Stimulated activated CD8-positive, alpha-beta memory T cell treated with anti-CD3 and anti-CD28 coated beads, Interleukin-4, amount 100 ng/mL, for 4 hours (primary cell): ENCODE measurements at places on chromosomes 5 and 9.

GRCh38 chr9:73179589-73179988 lies 27.9 kb downstream of the ANXA1 start:
- DNase-seq, result no peak

GRCh38 chr9:78566948-78567675 lies 270.2 kb downstream of the PSAT1 start:
- no peak for DNase-seq

GRCh38 chr9:105483618-105484017 lies 35.8 kb downstream of the FSD1L start:
- no peak for DNase-seq

GRCh38 chr9:21608200-21608599 lies 126.1 kb upstream of the IFNE start:
- DNase-seq, result no peak

DNA sequence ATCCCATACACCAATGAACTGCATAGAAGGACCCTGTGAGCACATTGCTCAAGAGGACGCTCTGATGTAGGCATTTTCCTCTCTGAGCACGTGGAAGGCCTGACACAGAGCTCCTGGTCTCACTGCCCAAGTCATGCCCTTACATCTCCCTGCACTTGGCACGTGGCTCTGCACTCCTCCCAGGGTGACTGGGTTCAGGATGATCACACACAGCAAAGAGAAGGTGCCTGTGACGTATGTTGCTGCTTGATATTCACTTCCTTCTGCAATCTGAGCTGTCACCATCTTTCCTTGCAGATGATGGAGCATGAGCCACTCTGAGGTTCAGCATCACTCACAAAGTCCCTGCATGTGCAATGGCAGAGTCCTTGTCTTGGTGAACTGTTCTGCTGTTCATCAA lies 125.2 kb downstream of the FSTL4 start:
- no peak for DNase-seq

- DNase-seq, result no peak
These were observed 145.0 kb upstream of the TNC start for GRCh38 chr9:115262952-115263351.

DNA sequence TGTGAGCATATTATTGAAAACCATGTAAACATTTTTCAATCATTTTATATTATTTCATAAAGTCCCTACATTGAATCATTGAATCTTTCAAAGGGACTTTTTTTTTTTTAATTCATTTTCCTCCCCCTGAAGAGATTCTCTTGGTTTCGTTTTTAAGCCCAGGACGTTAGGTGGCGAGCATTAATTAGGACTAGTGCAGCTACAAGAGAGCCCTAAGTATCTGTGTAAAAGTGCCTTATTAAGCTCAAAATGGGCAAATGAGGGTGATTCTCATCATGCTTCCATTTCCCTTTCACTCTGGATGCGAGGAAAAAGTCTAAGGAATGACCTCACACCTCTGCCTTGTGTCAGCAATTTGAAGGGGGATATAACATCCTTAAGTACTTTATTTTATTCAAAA lies 517.9 kb upstream of the ITGA1 start:
- no peak for DNase-seq

DNA sequence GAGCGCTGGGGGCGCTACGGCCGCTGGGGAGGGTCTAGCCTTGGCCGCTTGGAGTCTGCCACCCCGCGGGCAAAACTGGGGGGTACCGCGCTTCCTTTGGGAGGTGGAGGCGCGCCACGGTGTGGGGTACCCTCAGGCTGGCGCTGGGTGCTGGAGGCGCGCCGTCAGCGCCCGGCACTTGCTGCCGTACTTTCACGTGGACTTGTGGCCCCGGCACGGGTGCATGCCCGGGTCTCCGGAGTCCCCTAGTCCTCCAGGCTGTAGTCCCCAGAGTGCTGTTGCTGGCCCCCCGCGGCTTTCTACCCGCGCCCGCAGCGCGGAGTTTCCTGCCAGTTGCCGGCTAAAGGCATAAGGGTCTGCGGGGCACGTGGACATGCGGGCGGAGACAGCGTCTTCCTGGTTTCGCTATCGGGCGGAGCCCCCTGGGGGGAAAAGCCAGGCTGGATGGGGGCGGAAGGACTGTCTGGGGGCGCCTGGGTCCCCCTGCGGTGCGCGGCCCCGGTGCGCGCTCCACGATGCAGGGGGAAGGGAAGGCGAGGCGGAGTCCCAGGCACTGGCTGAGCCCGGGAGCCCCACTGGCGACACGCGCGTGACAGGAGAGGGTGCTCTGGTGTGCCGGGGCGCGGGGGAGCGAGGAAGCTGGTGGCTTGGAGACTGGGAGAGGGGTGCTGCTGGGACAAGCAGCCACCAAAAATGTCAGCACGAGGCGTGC lies 666 bp downstream of the PPARGC1B start:
- DNase-seq, result peak; percentile 20

DNA sequence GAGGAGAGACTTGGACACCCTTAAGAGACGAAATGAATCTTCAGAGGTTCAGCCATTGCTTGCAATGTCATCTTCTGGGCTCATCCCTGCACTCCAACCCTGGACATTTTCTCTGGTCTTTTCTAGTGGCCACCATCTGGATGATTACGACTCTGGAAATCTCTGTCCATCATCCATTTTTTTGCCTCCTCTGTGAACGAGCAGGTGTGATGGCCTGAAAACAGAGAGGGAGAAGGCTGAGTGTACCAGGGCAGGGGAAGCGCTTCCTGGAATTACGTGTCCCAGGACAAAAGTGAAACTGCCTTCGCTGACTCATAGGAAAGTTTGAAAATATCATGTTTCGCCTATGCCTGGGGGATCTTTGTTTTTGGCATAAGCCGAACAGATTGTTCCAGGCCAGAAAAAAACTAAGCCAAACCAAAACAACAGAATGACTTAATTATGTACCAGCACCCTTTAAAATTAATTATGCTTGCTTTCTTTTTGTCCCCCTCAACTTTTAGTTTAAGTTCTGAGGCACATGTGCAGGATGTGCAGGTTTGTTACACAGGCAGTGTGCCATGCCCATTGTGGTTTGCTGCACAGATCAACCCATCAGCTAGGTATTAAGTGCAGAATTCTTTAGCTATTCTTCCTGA lies 31.9 kb downstream of the ANKRD33B start:
- no peak for DNase-seq

GRCh38 chr5:145553177-145553576 lies 282.0 kb downstream of the PRELID2 start:
- no peak for DNase-seq

- no peak for DNase-seq
These were observed 252.7 kb downstream of the EFNA5 start for GRCh38 chr5:107418071-107418470.

GRCh38 chr9:69871118-69871834 lies 50.7 kb downstream of the CFAP95 start:
- DNase-seq, result no peak

DNA sequence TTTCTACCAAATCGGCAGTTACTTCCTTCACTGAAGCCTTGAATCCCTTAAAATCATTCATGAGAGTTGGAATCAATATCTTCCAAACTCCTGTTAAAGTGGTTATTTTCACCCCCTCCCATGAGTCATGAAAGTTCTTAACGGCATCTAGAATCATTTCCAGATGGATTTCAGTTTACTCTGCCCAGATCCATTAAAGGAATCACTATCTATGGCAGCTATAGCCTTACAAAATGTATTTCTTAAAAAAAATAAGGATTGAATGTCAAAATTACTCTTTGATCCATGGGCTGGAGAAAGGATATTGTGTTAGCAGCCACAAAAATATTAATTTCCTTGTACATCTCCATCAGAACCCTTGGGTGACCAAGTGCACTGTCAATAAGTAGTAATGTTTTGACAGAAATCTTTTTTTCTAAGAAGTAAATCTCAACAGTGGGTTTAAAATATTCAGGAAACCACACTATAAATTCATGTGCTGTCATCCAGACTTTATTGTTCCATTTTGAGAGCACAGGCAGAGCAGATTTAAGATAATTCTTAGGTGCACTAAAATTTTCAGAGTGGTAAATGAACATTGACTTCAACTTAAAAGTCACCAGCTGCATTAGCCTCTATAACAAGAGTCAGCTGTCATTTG lies 767.7 kb downstream of the DTWD2 start:
- DNase-seq, result no peak

DNA sequence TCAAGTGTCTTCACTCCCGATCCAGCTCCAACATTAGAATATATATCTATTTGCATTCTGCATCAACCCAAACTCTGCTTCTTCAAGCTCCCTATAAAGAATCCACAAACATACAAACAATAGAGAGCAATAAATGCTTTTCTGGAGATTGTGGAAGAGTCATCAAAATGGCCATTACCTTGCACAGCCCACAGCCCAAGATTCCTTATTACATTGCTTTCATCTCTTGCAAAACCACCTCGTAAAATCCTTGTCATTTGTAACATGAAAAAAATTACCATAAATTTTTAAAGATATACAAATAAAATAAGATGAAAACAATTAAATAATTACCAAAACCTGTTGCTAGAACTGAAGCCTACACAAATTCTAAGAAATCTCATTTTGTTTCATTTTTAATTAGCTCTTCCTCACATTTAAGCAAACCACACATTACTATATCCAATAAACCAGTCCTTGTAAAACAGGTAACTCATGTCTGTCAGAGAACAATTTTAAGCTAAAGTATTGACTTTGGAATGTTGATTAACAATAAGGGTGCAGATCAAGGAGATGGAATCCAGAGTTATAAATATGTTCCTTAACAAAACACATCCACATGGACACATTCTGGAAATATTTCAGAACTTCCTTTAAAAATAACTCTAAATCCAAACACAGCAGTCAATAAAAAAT lies 7.1 kb downstream of the SPINK9 start:
- DNase-seq, result no peak

DNA sequence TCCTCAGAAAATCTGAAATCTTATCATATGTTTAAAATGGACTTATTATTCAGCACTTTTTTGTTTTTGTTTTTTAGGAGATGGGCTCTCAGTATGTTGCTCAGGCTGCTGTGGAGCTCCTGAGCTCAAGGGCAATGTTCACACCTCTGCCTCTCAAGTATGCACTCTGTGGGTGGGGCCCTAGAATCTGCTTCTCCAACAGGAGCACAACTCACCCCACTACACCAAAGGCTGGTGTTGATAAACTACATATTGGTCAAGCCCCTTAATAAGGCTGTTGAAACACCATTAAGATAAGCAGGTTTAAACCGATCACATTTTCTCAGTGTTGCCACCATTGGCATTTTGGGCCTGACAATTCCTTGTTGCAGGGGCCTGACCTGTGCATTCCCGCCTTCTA lies 131.6 kb downstream of the FANCC start:
- no peak for DNase-seq

- DNase-seq, result no peak
These were observed 174.1 kb upstream of the CLINT1 start for GRCh38 chr5:158033076-158033475.

DNA sequence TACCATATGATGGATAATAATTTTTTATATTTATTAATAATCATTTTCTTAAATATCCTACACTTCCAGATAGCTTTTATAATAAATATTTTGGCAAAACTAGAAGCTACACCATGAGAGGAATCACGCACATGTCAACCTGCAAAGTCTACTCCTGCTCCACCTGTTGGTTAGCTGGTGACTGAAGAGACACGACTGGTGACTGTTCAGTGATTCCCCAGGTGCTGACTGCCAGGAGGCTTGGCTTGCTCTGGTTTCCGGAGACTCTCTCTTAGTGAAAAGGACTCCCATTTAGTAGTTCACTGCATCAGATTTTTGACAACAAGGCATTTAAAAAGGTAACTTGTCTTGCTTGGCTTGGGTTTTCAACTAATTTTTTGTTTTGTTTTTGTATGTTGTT lies 20.9 kb downstream of the GZMA start:
- no peak for DNase-seq

- DNase-seq, result no peak
These were observed 92.3 kb upstream of the COL5A1 start for GRCh38 chr9:134549336-134549735.

- DNase-seq, result no peak
These were observed 4.5 kb downstream of the NFIB start for GRCh38 chr9:14309403-14309802.

DNA sequence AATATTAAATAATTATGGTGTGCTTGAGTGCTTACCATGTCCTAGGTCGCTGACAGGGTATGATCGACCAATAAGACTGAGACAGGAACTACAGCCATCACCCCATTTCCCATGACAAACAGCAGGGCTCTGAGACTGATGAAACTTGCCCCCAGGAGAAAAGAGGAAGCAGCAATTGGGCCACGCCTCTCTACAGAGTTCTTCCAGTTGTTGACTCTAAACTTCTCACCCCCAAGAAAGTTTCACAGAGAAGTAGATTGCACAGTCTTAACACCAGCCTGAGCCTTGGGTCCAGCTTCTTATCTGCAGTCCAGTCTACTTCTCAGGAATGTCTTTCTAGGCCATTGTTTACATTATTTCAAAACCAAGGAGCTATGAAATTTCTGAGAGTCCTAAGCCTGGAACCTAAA lies 182.2 kb upstream of the ANKRD55 start:
- no peak for DNase-seq

- DNase-seq, result no peak
These were observed 51.9 kb downstream of the NEK6 start for GRCh38 chr9:124309667-124310084.

DNA sequence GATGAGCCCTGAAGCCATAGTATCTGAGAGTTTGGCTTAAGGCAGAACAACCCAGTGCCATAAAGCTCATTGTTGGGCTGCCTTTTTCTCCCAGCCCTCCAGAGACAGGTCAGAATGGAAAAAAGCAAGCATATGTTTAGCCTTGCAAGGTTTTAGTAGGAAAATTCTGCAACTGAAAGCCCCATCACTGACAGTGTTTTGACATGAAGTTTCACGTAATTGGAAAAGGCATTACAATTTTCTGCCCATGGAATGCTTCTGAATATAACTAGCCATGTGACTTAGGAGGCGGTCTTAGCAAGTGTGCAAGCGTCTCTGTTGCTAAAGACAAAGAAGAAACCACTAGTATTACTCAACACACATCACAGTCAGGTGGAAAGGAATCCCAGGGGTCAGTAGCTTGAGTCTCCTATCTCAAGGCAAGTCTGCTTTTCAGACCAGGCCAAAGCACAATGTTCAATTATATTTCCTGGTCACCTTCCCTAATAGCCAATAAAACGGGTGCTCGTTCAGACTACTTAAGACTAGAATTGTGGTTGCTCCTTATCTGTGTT lies 117.6 kb downstream of the CARTPT start:
- no peak for DNase-seq

GRCh38 chr5:14593326-14594021 lies 11.9 kb downstream of the OTULINL start:
- no peak for DNase-seq

DNA sequence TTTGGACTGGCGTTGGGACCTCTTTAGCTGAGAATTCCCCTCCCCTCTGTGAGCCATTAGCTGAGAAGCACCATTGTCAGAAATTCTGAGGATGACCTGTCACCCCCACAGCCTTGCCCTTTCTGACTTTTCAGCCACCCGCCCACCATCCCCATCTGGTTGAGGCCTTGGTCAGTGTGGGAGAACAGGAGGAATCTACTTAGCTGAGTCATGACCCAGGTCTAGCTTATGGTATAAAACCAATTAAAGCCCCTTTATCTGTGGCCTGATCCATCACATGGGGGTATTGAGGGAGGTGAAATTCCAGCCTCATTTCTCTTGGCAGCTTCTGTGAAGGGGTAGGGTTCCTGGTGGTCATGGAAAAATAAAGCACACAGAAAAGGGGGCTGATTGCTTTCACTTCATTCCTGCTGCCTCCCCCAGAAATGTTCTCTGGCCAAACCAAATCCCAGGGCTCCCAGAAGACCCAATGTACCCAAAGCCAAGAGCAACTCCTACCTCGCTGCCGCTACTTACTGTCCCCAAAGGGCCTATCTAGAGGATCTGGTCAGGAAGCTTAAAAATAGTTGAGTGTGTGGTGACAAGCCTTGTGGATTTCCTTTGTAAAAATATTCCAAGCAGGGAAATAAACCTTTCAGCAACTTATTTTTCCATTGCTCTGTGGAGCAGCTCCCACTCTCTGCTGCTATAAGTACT lies 174.8 kb upstream of the TNC start:
- no peak for DNase-seq
